ENCODE measurements at places on chromosomes 11 and 22.

DNA sequence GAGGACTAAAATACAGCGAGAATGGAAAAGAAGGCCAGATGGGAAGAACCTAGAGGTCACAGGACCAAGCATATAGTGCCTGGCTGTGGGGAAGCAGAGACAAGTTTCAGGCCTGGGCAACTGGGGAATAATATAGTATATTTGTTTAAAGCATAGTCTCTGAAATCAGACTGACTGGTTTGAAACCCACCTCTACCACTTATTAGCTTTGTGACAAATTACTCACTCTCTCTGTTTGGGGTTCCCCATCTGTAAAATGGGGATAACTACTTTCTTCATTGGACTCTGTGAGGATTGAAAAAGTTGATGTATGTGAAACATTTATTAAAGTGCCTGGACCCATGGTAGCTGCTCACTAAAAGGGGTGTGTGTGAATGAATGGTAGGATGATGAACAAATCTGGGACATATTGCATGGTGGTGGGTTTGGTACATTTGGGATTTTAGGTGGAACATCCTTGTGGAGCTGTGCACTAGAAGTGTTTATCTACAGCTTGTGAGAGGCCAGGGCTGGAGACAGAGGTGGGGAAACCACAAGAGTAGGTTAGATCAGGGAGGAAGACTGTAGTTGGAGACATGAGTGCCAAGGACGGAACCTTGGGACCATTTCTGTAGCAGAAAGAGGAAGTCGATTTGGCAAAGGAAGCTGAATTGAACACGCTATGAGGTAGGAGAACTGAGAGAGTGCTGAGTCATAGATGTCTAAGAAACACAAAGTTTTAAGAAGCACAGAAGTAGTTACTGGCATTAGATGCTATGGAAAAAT, 52.6 kb downstream of the SWAP70 start:
- peak; percentile 74 for DNase-seq

DNA sequence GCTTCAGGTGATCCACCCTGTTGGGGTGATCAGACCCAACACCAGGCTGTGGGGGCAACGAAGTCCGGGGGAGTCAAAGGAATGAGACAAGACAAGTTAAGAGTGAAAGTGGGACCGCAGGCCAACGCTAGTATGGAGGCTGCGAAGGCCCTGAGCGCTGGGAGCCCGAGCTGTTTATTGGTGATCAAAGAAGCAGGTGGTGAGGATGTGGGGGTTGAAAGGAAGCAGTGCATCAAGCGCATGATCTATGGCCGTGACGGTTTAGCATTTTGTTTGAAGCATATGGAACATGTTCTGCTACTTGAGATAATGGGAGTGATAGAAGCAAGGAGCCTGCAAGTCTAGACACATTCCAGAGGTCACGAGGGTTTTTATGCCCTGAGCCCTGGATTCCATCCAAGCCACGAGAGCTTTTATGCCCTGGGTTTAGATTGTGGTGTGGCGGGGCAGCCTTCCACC, 49.5 kb downstream of the MCHR1 start:
- no peak for DNase-seq

DNA sequence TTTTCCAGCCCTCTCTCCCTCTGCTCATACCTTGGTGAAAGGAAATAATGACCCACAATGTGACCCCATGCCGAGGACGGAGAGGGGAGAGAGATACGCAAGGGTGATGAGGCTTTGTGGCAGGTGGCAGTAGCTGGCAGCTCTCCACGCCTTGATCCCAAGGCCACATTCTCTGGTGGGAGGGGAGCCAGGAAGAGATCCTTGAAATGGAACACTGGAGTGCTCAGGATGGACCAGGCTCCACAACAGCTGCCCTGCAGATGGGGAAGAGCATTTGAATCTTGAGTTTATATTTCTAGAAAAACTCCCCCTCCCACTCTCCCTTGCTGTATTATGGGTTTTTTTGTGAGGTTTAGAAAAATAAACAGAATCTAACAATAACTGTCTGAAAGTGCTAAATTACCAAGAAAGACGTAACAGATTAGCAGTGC, 61.6 kb upstream of the CDON start:
- no peak for DNase-seq

DNA sequence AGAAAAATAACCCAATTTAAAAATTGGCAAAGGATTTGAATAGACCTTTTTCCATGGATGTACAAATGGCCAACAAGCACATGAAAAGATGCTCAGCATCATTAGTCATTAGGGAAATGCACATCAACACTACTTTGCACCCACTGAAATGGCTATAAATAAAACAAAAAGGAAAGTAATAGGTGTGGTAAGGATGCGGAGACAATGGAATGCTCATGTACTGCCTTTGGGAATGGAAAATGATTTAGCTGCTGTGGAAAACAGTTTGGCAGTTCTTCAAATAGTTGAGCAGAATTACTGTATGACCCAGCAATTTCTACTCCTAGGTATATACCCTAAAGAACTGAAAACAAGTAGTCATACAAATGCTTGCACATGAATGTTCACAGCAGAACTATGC, 37.4 kb downstream of the LARGE2 start:
- no peak for DNase-seq

DNA sequence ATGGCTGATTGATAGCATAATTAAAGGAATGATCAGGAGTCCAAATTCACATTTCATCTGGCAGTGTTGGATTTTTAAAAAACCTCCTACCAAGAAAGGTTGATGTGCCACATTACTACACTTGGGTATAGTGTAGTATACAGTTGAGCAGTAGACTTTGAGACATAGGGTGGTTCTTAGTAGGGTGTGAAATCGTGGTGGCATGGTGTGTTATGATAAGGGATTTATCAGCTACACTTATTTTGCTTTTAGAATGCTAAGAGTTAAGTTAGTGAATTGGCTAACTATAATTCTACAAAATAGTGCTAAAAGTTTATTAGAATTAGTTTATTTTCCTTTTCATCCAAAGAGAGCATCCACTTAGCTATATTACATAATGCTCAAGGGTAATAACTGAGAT, 13.1 kb downstream of the TBCEL start:
- DNase-seq, result no peak

All from HL-60 (cell line).